ENCODE measurements at places on chromosomes 13 and 19.

- DNase-seq = no peak
Measured at GRCh38 chr19:645912-646778, 6.5 kb downstream of the FGF22 start.

DNA sequence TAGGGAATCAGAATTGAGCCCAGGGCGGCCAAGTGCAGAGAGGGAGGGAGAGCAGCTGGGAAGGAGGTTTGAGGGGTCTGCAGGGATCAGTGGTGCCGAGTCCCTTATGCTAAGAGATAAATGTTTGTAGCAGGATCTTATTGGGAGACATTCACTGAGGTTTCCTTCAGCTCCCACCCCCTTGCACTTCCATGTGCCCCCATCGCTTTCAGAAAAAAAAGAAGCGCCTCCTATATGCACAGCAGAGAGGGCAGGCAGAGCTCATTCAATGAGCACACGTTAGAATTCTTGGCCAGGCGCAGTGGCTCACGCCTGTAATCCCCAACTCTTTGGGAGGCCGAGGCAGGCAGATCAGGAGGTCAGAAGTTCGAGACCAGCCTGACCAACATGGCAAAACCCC is 28.0 kb downstream of the CYP4F2 start:
- DNase-seq = no peak

DNA sequence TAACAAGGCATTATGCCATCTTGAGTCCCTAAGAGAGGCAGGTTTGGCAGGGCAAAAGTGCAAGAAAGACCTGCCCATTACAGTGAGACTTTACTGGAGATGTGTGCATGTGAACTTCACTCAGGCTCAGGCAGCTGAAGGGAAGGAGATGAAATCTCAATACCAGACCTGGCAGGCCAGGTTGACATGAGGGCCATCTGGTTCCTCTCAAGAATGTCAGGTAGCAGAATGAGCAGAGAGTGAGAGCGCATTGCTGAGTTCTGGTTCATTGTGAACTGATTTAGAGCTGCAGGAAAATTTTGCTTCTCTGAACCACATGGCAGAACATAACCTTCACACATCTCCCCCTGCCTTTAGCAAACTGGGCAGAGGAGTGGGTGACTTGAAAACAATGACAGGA is 406.3 kb downstream of the GPC5 start:
- DNase-seq = no peak

- no peak for DNase-seq
Measured at GRCh38 chr13:23509781-23510543, 60.2 kb upstream of the TNFRSF19 start.

DNA sequence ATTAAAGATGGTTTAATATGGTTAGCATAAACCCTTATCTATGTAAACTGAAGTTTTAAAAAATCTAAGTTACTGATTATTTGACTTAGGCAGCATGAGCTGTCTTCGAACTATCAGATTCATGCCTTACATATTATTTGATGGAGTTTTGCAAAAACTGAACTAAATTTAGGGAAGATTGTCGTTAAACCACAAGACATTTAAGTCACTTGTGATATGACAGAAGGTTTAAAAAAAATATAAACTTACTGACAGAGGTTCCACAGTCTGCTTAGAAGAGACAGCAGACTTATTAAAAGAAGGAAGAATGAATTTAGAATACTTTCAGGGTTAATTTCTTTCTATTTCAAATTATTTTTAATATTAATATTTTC is 110.9 kb upstream of the FRY start:
- DNase-seq = no peak

Data from CD8-positive, alpha-beta memory T cell (primary cell).